ENCODE measurements at places on chromosomes 16 and 17.

DNA sequence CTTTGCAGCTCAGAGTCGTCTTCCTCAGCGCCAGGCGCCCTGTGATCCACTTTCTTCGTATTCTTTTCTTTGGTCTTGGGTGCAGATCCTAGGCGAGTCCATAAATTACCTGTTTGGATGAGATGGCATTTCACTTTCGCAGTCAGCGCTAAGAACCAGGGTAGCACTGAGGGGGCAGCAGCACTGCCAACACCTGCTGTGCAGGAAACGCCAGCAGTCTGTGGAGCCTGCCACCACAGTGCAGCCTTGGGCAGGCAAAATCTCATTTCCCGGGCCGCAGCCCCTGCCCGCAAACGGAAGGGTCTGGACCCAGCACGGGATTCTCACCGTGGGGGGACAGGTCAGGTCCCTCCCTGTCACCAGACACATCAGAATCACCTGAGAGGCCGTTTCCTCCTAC, 12.2 kb upstream of the ITGAE start:
- DNase-seq: no peak

DNA sequence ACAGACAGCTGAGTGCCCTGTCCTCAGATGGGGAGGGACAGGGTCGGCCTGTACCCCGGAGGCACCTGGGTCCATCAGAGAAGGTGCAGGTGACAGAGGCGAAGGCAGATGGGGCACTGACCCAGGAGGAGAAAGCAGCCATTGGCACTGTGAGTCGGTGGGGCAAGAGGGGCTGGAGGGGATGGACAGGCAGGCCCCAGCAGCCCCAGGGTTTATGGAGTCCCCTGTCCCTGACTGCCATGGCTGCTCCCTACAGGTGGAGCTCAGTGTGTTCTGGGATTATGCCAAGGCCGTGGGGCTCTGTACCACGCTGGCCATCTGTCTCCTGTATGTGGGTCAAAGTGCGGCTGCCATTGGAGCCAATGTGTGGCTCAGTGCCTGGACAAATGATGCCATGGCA, 32.1 kb downstream of the ANKRD40 start:
- no peak for DNase-seq

DNA sequence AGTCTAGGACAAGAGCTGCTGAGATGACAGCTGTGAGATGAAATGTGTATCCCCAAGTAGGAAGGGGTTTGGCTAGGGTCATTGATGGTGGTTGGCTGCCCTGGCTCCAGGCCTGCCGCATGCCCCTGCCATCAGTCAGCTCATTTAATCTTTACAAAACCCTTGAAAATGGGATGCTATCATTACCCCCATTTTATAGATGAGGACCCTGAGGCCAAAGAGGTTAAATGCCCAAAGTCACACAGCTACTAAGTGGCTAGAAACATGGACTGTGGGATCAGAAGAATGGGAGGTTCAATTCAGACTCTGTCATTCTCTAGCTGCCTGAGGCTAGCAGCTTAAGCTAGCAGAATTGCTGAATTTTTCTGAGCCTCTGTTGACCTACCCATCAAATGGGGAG, 198.8 kb downstream of the MAF start:
- no peak for DNase-seq

- DNase-seq: no peak
Observed at GRCh38 chr17:7141824-7142223, 27.2 kb upstream of the ASGR2 start.

DNA sequence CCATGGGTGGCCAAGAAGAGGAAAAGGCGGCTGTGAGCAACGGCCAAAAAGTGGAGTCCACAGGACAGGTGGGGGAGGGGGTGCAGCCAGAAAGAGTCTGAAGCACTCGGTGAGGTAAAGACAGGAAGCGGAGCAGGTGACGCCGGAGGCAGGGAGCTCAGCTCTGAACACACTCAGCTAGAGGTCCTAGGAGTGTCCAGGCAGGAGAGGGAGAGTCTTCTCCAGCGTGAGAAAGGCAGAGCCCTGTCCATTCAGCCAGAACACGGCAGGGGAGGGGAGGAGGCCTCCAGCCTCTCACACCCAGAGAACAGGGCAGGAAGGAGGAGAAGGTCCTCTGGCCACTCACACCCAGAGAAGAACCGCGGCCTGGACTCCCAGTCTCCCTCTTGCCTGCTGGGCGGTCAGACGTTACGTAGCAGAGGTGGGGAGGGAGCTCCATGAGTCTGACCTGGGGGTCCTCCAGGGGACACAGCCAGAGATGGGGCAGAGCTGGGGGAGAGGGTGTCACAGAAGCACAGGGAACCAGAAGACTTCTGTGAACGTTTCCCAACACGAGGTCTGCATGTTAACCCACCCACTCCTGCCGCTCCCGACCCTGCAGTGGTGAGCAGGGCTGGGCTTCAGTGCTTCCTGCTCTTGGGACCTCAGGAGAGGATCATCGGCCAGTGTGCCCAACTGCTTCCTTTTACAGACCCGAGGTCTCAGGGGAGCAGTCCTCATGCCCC, 89.2 kb downstream of the ABR start:
- DNase-seq: no peak

GRCh38 chr17:40818733-40819527, 3.5 kb downstream of the KRT10 start:
- DNase-seq: peak; percentile 91

DNA sequence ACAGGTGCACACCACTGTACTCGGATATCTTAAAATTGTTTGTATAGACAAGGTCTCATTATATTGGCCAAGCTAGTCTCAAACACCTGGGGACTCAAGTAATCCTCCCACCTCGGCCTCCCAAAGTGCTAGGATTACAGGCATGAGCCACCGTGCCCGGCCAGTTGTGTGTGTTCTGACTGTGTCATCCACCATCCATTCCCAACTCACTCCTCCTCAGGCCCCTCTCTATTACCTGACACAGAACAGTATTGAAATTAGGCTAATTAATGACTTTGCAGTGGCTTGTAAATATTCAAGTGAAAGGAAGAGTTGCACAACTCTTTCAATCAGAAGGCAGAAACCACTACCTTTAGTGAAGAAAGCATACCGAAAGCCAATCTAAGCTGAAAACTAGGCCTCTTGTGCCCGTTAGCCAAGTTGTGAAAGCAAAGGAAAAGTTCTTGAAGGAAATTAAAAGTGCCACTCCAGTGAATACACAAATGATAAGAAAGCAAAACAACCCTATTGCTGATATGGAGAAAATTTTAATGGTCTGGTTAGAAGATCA, 28.7 kb downstream of the GOSR1 start:
- no peak for DNase-seq

- no peak for DNase-seq
Observed at GRCh38 chr16:85384833-85385462, 228.2 kb upstream of the GSE1 start.

GRCh38 chr16:72172105-72173034, at the start of gene PMFBP1:
PMFBP1 (minus strand) TSS chr16:72172155; CDS start chr16:72171208, 947 bp downstream.
- DNase-seq: no peak

DNA sequence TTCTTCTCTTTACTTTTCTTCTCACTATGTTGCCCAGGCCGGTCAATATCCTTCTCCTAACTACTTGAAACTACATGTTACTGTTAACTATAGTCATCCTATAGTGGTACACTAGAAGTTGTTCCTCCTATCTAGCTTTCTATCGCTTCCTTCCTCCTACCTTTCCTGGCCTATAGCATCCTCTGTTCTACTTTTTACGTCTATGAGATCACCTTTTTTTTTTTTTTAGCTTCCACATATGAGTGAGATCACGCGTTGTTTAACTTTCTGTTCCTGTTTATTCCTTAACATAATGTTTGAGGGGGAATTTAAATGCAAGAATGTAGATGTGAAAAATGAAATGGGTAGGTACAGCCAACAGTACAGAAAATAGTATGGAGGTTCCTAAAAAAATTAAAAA, 30.5 kb upstream of the YPEL2 start:
- DNase-seq: no peak

DNA sequence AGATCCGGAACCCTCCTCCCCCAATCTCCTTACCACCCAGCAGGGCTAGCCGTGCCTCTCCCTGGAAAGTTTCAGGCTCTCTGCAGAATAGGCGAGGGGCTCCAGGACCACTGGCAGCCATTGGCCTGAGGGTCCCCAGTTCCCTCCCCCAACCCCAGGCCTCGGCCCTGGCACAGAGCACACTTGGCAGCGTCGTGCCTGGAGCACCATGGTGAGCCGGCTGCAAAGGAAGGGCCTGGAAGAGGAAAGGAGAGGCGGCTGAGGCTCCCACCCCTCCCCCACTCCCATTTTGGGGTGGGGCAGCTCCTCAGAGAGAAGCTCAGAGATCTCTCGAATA, 369 bp upstream of the BTBD17 start:
- DNase-seq: no peak

GRCh38 chr17:70872103-70872502, 702.8 kb downstream of the KCNJ2 start:
- DNase-seq: no peak

- DNase-seq: no peak
Observed at GRCh38 chr16:12168074-12169000, 191.8 kb downstream of the SNX29 start.

DNA sequence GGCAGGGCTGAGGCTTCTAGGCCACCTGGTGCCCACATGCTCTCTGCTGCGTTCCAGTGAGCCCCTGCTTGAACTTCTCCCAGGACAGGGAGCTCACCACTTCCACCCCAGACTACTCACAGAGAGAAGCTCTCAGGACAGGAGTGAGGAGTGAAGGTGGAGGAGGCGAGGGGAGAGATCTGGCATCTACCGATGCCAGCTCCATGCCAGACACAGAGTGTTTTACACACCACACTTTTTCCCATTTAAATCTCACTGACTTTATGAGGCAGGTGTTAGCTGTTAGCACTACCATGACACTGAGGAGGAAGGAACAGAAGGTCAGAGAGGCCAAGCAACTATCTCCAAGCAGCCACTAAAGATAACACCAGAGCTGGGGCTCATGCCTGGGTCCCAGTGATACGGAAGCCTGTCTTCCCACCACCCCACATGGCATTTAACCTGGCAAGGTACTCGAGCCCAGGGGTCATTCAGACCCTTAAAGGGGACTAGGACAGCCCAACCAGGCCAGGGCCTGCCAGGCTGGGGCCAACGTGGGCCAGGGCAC, 6.8 kb downstream of the FAM83G start:
- no peak for DNase-seq

- no peak for DNase-seq
Observed at GRCh38 chr17:61783556-61784304, 79.6 kb downstream of the BRIP1 start.

DNA sequence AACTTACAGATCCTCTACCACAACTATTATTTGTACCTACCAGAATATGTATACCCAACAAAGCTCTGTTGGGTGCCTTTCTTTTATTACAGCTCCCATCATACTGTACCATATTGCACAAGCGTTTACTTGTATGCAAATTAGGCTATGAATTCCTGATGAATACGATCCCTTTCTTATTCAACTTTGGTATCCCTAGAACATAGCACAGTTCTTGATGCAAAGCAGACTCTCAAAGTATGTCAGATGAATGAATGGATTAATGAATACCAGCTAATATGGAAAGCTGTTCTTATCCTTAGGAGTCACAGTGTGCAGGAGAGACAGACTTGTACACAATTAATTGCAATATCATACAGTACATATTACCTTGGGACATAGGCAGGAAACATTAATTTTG, 79.7 kb upstream of the NACA2 start:
- no peak for DNase-seq

DNA sequence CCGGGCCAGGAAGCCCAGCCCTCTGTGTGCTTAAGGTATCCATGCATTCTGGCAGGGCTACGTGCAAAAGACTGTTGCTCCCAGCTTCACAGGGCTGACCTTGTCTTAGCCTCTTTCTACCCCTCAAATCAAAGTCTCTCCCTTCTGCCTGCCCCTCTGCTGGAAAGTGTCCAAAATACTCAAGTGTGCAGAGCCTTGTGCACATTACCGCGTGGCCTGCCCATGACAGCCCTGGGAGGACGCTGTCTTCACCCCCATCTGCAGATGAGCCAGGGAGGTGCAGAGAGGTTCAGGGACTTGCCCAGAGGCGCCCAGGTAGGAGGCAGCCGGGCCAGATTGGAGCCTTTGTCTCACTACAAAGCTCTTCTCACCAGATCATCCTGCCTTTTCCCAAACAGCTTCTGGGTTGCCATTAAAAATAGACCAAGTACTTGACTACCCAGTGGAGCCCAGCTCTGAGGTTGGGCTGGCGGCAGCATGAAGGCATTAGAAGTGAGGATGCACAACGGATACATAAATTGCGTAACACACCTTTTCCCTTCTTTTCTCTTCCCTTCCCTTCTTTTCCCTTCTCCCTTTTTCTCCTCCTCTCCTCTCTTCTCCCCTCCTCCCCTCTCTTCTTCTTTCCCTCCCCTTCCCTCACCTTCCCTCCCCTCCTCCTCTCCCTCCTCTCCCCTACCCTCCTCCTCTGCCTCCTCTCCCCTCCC, 3.5 kb downstream of the CACNG4 start:
- no peak for DNase-seq

DNA sequence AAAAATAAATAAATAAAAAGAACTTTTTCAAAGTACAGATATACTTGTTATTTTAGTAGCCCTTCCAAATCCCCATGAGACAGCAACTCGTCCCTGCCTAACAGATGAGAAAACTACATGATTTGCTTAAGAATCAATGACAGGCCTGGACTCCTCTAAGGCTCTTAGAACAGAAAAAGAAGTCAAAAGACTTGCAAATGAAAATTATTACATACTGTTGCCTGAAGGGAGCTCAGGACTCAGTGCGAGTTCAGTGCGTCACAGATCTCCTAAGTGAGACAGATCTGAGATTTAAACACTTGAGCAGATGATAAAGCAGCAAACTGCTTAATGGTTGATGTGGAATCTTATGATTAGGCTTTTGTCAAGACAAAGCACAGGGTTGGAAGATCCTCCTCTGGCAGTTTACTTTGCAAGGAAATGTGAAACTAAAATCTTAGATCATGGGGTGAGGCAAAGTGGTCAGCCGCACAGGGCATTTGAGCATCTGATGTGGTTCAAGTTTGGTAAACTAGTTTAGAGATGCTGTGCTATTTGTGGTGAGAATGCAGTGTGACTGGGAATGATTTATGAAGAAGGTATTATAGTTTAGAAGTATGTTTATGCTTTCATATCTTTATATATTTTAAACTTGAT, 138.1 kb downstream of the TRIM37 start:
- no peak for DNase-seq

GRCh38 chr17:64565563-64565962, 58.8 kb downstream of the CEP95 start:
- no peak for DNase-seq

- DNase-seq: no peak
Observed at GRCh38 chr17:956905-957304, 22.7 kb downstream of the NXN start.

GRCh38 chr17:40023590-40024292, 8.5 kb downstream of the CSF3 start:
- DNase-seq: no peak

GRCh38 chr17:77459018-77459755, 318.4 kb downstream of the SEC14L1 start:
- peak; percentile 68 for DNase-seq

GRCh38 chr17:57516290-57517230, 228.5 kb downstream of the CCDC182 start:
- no peak for DNase-seq

GRCh38 chr16:49608098-49608497, 234.5 kb downstream of the C16orf78 start:
- no peak for DNase-seq

DNA sequence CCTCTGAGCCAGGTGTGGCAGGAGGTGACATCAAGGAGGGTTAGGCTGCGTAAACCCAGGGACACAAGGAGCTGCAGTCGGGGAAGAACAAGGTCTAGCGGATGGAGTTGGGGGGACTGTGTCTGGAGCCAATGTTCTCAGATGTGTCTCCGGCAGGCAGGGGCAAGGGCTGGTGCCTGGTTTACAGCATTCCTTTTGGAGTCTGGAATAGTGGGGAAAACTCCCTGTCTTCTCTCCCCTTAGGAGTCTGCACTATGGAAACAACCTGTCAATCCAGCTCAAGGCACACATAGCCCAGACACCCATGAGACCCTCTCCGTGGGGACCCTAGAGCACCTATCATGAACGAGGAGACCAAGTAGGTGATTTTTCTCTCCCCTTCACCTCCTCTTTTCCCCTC, 27.5 kb downstream of the NLRC5 start:
- no peak for DNase-seq
